ENCODE measurements at places on chromosomes 5 and 9.

DNA sequence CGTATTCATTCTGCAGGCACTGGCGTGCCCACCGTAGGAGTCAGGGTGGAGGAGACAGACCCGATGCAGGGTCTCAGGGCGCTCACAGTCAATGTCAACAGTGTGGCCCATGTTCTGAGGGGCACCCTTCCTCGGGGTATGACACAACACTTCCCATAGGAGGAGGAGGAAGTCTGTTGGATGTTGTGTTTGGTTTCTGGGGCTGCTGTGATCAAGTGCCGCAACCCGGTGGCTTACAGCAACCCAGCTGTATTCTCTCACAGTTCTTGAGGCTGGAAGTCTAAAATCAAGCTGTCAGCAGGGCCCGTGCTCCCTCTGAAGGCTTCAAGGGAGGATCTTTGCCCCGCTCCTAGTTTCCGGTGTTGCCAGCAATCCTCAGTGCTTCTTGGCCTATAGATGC, 5.6 kb upstream of the HNRNPAB start:
- DNase-seq: no peak

GRCh38 chr9:34240006-34240405, 61.2 kb downstream of the UBAP1 start:
- no peak for DNase-seq

GRCh38 chr5:172439785-172440477, 14.4 kb downstream of the SH3PXD2B start:
- DNase-seq: no peak

DNA sequence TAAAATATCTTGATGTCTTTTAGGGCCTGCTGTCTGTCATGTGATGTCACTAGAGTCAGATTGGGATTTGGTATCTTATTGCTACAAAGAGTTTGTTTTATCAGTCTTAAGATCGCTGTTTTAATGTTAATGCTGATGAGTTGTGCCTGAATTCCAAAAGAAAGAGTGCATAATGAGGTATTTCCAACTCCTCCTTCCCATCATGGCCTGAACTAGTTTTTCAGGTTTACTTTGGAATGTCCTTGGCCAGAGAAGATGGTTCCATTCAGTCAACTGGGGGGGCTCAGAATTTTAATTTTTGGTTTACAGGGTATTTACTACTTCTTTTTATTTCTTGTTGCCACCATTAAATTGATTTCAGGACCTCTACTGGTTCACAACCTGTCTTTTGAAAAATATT, 74.3 kb upstream of the MARCHF11 start:
- DNase-seq: no peak

DNA sequence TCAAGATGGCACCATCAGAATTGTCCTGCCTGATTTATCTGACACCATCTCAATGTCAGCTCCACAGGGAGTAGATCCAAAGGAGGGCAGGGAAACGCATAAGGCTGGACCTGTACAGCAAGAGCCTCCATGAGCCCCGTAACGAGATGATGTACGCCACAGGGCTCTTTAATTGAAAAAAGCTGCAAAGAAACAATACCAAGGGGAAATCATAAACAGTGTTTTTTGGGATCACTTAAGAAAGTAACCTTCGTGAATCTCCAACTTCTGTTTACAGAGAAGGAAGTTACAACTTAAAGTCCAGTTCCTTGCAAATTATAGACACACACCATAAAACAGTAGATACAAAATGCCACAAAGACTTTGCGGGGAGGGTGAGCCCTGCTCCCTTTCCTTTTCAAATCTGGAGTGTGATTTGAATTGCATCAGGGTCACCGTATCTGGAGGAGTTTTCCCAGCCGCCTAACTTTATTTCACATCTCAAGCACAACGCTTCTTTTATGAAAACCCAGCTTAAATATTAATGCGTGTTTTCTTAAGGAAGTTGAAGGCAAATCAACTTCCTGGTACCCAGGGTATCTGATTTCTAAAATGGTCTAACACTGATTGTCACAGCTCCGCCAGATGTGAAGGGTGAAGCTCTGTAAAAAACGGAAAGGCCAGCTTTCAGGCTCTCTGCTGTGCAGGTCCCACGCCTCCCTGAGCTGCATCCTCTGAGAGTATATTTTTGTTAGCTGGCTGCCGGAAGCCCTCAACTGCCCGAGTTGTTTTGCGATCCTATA, 88.9 kb downstream of the EBF1 start:
- DNase-seq: no peak

DNA sequence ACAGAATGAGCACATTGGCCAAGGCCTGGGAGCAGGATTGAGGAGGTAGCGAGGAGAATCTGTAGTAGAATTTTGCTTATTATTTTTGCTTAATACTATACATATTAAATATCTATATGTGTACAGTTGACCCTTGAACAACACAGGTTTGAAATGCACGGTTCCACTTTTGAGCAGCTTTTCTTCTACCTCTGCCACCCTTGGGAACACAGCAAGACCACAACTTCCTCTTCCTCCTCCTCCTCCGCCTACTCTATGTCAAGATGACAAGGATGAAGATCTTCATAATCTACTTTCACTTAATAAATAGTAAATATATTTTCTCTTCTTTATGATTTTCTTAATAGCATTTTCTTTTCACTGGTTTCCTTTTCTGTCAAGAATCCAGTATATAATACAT, 541.4 kb downstream of the KCTD16 start:
- no peak for DNase-seq

GRCh38 chr5:141632650-141633049, 4.0 kb downstream of the HDAC3 start:
- DNase-seq: no peak

DNA sequence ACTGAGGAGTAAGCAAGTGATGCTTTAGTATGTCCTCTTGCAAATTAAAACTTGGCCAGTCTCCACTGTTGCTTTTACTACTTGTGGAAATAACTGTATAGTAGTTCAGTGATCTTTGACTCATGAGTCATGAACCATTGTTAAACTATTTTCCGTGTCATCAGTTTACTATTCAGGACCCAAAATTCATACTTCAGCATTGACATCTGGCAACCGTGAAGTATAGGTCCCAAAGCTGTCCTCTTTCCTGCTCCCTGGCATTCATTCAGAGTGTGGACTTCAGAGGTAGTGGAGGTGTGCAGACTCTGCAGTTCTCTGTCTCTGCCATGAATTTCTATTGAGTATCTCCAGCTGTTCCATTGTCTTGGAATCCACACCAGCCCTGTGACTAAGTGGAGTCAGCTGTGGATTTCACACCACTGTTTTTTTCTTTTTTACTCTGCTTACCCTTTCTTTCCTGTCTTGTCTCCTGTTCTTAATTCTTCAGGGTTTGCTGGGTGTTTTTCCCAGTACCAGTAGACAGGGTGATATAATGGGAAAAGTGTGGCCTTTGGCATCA, 7.5 kb downstream of the TDRD7 start:
- DNase-seq: no peak

DNA sequence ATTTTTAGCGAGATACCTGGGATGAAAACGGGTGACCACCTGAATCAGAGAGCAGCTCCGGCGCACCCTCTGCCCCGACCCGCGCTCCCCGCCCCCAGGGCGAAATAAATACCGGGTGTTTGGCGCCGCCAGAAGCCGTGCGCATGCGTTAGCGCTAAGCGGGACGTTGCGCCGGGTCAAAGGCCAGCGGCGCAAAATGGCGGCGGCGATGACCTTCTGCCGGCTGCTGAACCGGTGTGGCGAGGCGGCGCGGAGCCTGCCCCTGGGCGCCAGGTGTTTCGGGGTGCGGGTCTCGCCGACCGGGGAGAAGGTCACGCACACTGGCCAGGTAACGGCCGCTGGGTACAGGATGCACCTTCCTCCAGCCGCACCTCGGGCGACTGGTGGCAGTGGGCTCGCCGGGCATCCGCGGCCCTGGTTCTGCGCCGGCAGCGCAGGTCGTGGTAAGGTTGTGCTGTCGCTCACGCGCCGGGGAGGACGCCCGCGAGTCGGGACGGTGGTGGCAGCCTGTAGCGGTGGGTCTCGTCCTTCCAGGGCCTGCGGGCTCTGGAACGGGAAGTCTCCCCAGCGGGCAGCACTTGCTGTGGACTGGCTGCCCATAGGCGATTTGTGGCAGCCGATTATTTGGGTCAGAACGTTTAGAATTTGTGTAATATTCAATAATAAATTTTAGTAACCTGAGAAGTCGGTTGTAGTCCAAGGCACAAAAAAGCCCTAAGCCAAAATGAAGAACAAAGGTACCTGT, at the start of gene NDUFS6:
Gene NDUFS6 (plus strand): TSS at position 186 of the 745 bp plus-strand sequence. CDS start 11 bp downstream, at position 197.
- peak; percentile 81 for DNase-seq

- DNase-seq: no peak
These were observed 19.2 kb downstream of the NKD2 start for GRCh38 chr5:1027631-1028441.
